HS-5 (cell line): ENCODE measurements at places on chromosomes 1 and 21.

GRCh38 chr1:116466810-116467557, 93.9 kb downstream of the ATP1A1 start:
- DNase-seq: no peak

- DNase-seq: no peak
Measured at GRCh38 chr21:28299946-28300345, 692.7 kb downstream of the LTN1 start.

- no peak for DNase-seq
Measured at GRCh38 chr1:20974951-20975350, 187.8 kb upstream of the HP1BP3 start.

DNA sequence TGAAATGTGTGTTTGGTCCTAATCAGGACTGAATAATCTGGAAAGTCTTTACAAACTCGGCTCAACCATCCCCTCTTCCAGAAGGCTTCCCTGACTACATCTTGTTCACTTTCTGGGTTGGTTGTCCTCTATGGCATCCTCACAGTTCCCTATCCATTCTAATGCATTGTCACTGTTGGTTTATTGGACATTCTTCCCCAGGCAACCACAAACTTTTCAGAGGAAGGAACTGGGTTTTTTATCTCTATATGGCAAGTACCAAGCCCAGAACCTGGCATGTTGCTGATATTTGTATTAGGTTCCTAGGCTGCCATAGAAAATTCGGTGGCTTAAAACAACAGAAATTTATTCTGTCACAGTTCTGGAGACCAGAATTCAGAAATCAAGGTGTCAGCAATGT, 363.5 kb upstream of the ST6GALNAC5 start:
- no peak for DNase-seq

GRCh38 chr1:1302006-1302430, 5.7 kb downstream of the ACAP3 start:
- no peak for DNase-seq

- DNase-seq: no peak
Measured at GRCh38 chr1:185539277-185539943, 194.8 kb upstream of the HMCN1 start.

GRCh38 chr1:67753776-67754525, 69.0 kb downstream of the GADD45A start:
- no peak for DNase-seq

DNA sequence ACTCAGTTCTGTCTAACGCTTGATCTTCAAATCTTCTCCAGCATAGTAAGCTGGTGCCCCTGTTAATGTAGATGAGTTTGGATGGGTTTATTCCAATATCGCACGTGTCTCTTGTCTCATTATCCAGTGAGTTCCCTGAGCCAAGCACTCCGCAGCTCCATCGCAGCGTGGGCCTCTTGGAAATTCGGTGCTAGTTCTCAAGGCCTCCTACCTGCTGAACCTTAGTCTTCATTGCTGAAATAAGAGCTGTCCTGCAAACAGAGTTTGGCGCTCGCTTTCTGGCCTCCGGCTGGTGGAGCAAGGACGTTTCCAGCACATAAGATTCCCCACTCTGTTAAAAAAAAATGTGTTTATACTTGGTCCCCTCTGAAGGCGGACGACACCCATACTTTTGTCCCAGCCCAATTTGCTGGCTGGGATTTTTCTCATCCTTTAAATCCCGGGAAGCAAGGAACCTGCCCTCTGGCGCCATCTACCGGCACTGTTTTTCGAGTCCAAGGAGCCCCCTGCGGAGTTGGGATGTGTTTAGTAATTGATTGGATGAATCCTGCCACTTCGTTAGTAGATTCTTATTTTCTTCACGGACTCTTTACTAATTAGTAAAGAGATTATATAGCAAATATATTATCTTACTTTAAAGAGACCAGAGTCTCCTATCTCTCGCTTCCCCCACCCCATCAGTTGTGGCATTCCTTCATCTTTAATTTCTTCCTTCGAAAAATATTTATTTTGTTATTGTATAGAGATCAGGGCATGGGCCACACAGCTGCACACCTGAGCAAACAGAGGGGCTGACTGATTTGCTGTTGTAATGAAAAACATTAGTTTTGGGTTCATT, 14.7 kb downstream of the JUN start:
- DNase-seq: no peak

GRCh38 chr1:55190109-55190508, 25.1 kb downstream of the USP24 start:
- DNase-seq: no peak

- no peak for DNase-seq
Measured at GRCh38 chr21:33554982-33555344, 12.1 kb downstream of the SON start.

GRCh38 chr21:32921632-32922230, 104.0 kb upstream of the OLIG2 start:
- DNase-seq: no peak

DNA sequence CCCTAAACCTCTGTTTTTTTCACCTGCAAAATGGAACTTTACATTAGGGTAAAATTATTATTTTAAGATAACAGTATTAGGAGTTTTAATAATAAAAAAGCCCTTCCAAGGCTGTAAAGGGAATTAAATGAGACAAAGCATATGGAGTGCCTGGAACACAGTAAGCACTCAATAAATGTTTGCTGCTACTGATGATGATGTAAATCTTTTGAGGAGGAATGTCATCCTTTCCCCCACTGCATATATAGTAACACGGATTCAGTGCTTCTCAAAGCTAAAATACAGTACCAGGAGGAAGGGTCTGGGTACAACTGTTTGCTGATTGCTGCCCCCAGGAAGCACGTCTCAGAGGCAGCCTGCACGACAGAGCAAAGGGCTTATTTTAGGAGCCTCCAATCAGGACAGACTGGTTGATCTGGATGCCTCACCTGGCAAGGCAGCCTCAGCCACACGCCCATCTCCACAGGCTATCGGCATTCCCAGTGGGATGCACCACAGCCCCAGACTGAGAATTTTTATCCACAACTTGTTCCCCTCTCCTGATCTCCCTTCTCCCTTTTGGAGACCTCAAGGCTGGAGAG, 64.4 kb downstream of the GADD45A start:
- DNase-seq: no peak

DNA sequence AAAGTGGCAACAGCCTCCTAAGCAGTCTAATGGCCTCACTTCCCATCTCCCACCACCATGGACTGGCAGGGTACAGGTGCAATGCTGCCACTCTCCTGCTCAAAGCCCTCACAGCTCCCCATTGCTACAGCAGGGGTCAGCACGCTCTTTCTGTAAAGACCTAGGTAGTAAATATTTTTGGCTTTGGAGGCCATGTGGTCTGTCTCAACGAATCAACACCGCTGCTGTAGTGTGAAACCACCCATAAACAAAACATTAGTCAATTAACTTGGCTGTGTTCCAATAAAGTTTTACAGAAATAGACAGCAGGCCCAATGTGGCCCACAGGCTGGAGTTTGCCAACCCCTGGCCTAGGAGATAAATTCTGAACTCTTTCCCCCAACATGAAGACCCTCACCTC, 44.6 kb upstream of the TMEM125 start:
- no peak for DNase-seq

DNA sequence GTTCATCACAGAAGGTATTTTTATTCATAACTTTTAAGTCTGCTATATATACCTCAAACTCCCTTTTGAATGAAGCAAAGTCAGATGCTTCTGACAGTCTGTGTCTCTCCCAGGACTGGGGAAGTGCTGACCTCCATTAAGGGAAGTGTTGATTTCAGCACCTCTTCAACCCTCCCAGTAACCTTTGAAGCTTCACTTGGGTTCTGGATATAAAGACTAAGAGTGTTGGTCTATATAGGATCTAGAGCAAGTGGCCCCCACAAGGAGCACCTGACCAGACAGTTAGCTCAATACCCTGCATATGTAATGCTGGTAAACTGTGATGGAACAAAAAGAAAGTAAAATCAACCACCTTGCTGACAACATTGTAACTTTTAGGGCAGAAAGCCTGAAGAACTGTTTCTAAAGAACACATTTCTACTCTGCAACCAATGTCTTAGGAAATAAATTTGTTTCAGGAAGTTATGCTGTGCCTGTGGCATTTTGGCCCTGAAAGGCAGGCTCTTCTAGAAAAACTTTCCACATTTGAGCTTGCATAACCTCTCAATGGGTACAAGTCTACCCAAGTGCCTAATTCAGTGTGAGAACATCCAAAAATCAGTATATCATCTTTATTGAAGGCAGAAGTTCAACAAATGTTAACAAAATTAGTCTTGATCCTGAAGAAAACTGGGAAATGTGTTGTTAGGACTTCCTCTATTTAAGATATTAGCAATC, 865 bp upstream of the PTPN22 start:
- no peak for DNase-seq

GRCh38 chr1:192793983-192794767, 14.7 kb upstream of the RGS2 start:
- no peak for DNase-seq

DNA sequence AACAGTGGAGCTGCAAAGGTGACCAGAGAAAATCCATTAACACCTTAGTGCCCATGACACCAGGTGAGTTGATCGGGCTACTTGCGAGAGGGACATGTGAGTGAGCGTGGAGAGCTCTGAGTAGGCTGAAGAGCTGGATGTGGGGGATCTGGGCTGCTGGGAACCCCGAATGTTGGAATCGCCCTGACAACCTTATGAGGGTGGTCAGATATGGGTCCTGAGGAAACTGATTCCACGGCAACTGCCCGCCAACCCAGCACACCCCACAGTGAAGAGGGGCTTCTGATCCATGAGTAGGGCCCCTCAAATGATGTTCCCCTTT, 705 bp upstream of the QSOX1 start:
- no peak for DNase-seq

DNA sequence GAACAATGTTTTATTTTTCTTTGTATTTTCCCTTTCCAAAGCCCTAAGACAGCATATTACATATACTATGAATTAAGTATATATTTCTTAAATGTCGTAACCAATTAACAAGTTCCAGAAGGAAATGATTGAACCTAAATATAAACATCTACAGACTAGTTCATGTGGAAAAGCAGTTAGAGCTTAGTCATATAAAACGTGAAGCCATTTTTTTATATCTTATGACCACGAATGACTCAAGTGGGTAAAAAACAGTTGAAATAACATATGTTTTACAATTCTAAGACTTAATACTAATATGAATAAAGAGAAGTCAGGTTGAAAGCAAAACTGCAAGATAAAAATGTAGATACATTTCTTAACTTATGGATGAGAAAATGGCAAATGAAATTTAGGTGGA, 307.3 kb downstream of the BRINP3 start:
- DNase-seq: peak; percentile 64

- DNase-seq: no peak
Measured at GRCh38 chr21:44613386-44614155, 1.7 kb downstream of the KRTAP10-8 start.

- DNase-seq: no peak
Measured at GRCh38 chr1:212430416-212430815, 2.3 kb upstream of the NENF start.

DNA sequence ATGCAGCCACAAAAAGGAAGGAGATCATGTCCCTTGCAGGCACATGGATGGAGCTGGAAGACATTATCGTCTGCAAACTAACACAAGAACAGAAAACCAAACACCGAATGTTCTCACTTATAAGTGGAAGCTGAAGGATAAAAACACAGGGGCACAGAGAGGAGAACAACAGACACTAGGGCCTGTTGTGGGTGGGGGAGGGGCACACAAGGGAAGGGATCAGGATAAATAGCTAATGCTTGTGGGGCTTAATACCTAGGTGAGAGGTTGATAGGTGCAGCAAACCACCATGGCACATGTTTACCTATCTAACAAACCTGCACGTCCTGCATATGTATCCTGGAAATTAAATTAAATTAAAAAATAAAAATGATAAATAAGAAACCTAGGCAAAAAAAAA, 969.9 kb downstream of the TTLL7 start:
- no peak for DNase-seq

DNA sequence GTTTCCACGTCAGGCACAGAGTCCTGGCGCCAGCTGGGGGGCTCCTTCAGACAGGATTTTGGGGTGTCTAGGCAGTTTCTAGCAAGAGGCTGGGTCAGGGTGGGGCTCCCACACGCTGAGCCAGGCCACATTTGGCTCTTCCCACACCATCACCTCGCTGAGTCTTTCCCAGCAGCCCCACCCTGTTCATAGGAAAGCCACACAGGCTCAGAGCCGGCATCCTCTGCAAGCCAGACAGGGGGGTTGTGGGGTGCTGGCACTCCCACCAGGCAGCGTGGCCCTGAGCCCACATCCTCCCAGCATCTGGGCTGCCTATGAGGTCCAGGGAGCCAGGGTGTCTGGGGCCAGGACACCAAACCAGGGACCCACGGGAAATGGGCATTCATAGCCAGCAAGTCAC, 2.8 kb upstream of the GPR153 start:
- DNase-seq: no peak

DNA sequence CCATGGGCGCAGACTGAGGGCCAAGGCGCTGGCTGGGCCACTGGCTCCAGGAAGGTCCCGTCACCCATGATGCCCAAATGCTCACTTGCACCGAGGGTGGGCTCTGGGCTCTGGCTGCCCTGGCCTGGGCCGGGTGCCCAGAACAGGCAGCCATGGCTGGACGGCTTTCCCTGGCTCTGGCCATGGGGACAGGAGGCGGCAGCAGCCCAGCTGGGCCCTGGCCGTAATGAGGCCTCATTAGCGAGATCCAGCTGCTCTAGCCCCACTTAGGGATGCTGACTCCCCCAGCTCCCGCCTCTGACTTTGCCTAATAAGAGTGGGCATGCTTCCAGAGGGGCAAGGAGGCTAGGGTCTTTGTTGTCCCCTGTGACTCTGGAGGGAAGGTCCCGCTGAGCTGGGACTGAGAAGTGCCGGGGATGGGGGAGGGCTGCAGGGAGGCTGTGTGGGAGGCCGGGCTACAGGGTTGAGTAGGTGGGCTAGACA, 11.8 kb downstream of the SLC6A9 start:
- DNase-seq: no peak

- DNase-seq: no peak
Measured at GRCh38 chr1:157110003-157110402, 10.4 kb upstream of the ETV3L start.

DNA sequence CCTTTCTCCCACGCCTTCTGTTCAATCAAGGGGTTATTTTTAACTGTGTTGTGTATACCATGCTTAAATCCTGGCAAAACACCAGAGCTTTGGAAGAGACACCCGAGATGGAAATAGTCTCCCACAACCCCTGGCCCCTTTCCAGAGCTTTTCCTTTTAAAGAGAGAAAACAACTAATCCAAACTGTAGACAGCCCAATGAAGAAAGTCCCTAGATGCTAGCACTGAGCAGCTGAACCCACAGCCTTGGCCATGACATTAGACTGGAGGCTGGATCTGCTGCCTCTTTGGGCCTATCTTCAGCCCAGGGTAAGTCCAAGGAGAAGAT, 64.9 kb upstream of the ARTN start:
- DNase-seq: no peak

- no peak for DNase-seq
Measured at GRCh38 chr1:111903871-111904449, 85.5 kb downstream of the KCND3 start.

- no peak for DNase-seq
Measured at GRCh38 chr1:27609618-27610240, 5.8 kb upstream of the AHDC1 start.
